ENCODE measurements at places on chromosomes 4 and X. TPM values are rescaled to one million over a fixed set of nuclear protein-coding genes. Genes with fewer than 3 reads are reported as not detected.
A peak's percentile ranks its signal among the peaks of the same experiment; 100 is the strongest.

- H3K4me1 ChIP-seq, result no peaks in the 10 kb centered on the region
- no peak overlapping the region for H3K27ac ChIP-seq
- H3K36me3 ChIP-seq, result no peaks in the 10 kb centered on the region
- H3K4me3 ChIP-seq, result no peak overlapping the region
- DNase-seq, result no peak
Observed at GRCh38 chr4:86688026-86688425, 93.9 kb downstream of the PTPN13 start.

DNA sequence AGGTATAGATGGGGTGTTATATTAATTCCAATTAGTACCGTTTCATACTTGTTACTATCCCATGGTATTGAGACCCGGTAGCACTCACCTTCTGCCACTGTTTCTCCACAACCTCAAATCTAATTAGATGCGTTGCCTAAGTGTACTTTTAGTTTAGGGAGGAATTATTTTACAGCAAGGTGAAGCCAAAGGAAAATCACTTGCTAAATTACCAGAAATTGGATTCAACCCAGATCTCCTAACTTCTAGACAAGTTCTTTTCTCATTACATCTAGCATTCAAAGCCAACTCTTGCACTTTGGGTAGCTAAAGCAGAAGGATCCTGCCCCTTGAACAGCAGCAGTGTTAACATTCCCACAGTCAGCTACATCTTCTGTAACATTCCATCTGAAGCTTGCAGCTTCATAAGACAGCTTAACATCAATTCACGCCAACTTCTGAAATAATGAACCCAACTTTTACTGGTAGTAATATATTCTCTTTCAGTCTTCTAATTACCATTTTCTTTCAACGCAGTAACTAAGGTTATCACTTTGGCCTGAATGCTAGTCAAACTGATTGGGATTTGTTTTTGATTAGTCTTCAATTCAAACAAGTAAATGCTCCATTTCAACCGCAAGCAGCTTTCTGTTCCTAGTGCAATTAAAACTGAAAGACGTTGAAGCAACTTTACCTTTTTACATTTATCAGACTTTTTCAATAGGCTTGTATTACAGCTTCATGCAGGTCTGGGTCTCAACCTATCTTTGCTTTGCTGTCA, 934 bp upstream of the SEC31A start:
- H3K36me3 ChIP-seq, result no peaks in the 10 kb centered on the region
- H3K27ac ChIP-seq, result peak overlapping the region; percentile 98

DNA sequence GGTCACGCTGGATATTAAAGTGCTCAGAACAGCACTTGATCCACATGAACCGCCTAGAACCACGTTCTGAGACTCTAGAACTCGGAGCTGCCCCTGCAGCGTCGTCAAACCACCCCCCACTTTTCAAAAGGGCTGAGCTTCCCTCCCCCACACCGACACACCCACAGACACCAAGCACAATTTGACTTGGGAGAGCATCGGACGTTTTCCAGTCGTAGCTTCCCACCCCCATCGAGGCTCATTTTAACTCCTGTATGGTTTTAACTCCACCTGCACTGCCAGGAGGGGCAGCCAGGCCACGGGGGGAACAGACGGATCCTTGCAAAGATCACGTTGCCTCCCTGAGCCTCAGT, 26.3 kb downstream of the PPP2R2C start:
- H3K27me3 ChIP-seq, result no peaks in the 10 kb centered on the region
- DNase-seq, result no peak
- H3K36me3 ChIP-seq, result no peaks in the 10 kb centered on the region
- peaks cover 3% of the 10 kb centered on the region for H3K4me1 ChIP-seq

GRCh38 chrX:71998836-71999509, 88.3 kb downstream of the NHSL2 start:
- no peaks in the 10 kb centered on the region for H3K4me1 ChIP-seq
- H3K36me3 ChIP-seq, result no peaks in the 10 kb centered on the region
- H3K27ac ChIP-seq, result no peak overlapping the region
- no peaks in the 10 kb centered on the region for H3K27me3 ChIP-seq

- H3K27me3 ChIP-seq, result no peaks in the 10 kb centered on the region
- DNase-seq, result no peak
- H3K36me3 ChIP-seq, result no peaks in the 10 kb centered on the region
- H3K4me3 ChIP-seq, result no peak overlapping the region
- H3K27ac ChIP-seq, result no peak overlapping the region
Observed at GRCh38 chr4:5079581-5079980, 28.3 kb downstream of the STK32B start.

GRCh38 chr4:114323841-114324240, 274.8 kb upstream of the UGT8 start:
- H3K27ac ChIP-seq, result no peak overlapping the region
- DNase-seq, result no peak
- no peaks in the 10 kb centered on the region for H3K4me1 ChIP-seq
- H3K27me3 ChIP-seq, result no peaks in the 10 kb centered on the region
- H3K4me3 ChIP-seq, result no peak overlapping the region
- no peaks in the 10 kb centered on the region for H3K36me3 ChIP-seq

- no peak for DNase-seq
- no peaks in the 10 kb centered on the region for H3K36me3 ChIP-seq
- H3K4me3 ChIP-seq, result no peak overlapping the region
- no peaks in the 10 kb centered on the region for H3K27me3 ChIP-seq
- H3K27ac ChIP-seq, result no peak overlapping the region
- H3K4me1 ChIP-seq, result no peaks in the 10 kb centered on the region
Observed at GRCh38 chr4:98967786-98968329, 27.7 kb upstream of the METAP1 start.

DNA sequence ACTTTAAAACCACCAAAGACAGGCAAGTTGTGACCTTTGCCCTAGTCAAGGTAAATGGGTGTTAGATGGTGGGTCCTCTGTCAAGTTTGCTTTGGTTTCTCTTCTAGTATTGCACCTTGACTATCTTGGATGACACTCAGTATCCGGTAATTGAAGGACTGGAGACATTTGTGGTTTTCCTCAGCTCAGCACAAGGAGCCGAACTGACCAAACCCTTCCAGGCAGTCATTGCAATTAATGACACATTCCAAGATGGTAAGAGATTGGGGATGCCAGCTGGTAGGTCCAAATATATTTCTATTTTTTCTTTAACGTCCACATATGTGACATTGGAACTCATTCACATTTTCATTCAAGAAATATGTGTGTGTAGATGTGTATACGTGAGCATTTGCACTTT, 69.3 kb upstream of the ANXA3 start:
- no peaks in the 10 kb centered on the region for H3K27me3 ChIP-seq
- no peak overlapping the region for H3K4me3 ChIP-seq
- no peak overlapping the region for H3K27ac ChIP-seq

DNA sequence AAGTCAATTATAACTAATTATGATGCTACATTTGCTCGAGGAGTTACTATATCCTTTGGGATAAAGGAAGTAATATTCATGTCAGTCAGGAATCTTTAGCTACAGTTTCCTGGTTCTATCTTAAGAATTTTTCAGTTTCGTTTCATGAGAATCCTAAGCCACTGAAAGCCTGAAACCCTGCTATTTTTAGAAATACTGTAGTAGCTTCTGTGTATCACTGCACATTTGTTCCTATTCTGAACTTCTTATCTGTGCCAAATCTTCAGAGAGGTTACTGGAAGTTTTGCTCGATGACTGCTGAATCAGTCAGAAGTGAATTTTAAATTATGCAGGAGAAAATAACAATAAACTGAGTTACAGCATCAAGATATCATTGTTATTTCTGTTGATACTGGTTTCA, 249.2 kb downstream of the TENM3 start:
- H3K4me1 ChIP-seq, result no peaks in the 10 kb centered on the region
- no peaks in the 10 kb centered on the region for H3K36me3 ChIP-seq
- no peaks in the 10 kb centered on the region for H3K27me3 ChIP-seq
- no peak overlapping the region for H3K27ac ChIP-seq

GRCh38 chrX:7190157-7190556, 42.2 kb upstream of the PUDP start:
- no peaks in the 10 kb centered on the region for H3K36me3 ChIP-seq
- H3K27me3 ChIP-seq, result no peaks in the 10 kb centered on the region
- H3K4me3 ChIP-seq, result no peak overlapping the region
- no peak for DNase-seq

GRCh38 chr4:17578482-17578891, 1.5 kb downstream of the LAP3 start:
- no peak for DNase-seq
- no peaks in the 10 kb centered on the region for H3K27me3 ChIP-seq
- H3K36me3 ChIP-seq, result no peaks in the 10 kb centered on the region
- H3K4me3 ChIP-seq, result peak overlapping the region; percentile 71

DNA sequence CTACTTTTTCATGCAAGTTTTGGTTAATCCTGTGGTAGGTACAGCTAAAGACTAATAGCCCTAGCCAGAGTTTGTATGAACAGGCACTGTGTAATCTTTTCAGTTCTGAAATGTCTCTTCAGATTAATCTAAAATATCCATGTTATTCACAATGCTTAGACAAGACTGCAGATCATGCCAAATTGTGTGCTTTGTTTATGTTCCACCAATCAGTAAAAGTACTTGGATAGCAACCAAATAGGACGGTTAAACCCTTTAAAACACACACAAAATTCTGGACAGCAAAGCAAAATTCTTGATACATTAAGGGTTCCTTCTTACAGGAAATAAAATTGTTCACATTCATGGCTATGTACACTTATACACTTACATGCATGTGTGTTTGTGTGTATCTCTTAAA, 139.1 kb downstream of the KLHL13 start:
- no peak overlapping the region for H3K4me3 ChIP-seq
- H3K27me3 ChIP-seq, result no peaks in the 10 kb centered on the region
- no peak for DNase-seq
- no peaks in the 10 kb centered on the region for H3K36me3 ChIP-seq
- H3K4me1 ChIP-seq, result no peaks in the 10 kb centered on the region
- H3K27ac ChIP-seq, result no peak overlapping the region

- H3K36me3 ChIP-seq, result no peaks in the 10 kb centered on the region
- H3K27ac ChIP-seq, result no peak overlapping the region
- no peaks in the 10 kb centered on the region for H3K27me3 ChIP-seq
- no peaks in the 10 kb centered on the region for H3K4me1 ChIP-seq
Observed at GRCh38 chrX:121496966-121497365, 449.6 kb downstream of the GLUD2 start.

- no peaks in the 10 kb centered on the region for H3K4me1 ChIP-seq
- no peaks in the 10 kb centered on the region for H3K27me3 ChIP-seq
- no peaks in the 10 kb centered on the region for H3K36me3 ChIP-seq
- no peak for DNase-seq
Observed at GRCh38 chrX:48665991-48666390, 17.6 kb upstream of the WAS start.

GRCh38 chr4:77795326-77795725, 23.8 kb downstream of the CNOT6L start:
- H3K27me3 ChIP-seq, result no peaks in the 10 kb centered on the region
- H3K4me3 ChIP-seq, result no peak overlapping the region
- H3K36me3 ChIP-seq, result no peaks in the 10 kb centered on the region

GRCh38 chr4:181674315-181674875, 568.8 kb upstream of the TENM3 start:
- H3K27ac ChIP-seq, result no peak overlapping the region
- H3K27me3 ChIP-seq, result no peaks in the 10 kb centered on the region
- no peak for DNase-seq

- no peaks in the 10 kb centered on the region for H3K4me1 ChIP-seq
- no peak for DNase-seq
- H3K4me3 ChIP-seq, result no peak overlapping the region
Observed at GRCh38 chr4:184231573-184231972, 13.9 kb upstream of the ENPP6 start.

GRCh38 chr4:127782025-127782274, 172 bp upstream of the HSPA4L start:
- H3K27me3 ChIP-seq, result no peaks in the 10 kb centered on the region
- H3K36me3 ChIP-seq, result no peaks in the 10 kb centered on the region
- no peaks in the 10 kb centered on the region for H3K4me1 ChIP-seq
- peak overlapping the region; percentile 72 for H3K27ac ChIP-seq

- DNase-seq, result no peak
- no peak overlapping the region for H3K4me3 ChIP-seq
- no peak overlapping the region for H3K27ac ChIP-seq
- no peaks in the 10 kb centered on the region for H3K4me1 ChIP-seq
- H3K36me3 ChIP-seq, result no peaks in the 10 kb centered on the region
Observed at GRCh38 chrX:49644991-49645637, 46.3 kb downstream of the GAGE1 start.

DNA sequence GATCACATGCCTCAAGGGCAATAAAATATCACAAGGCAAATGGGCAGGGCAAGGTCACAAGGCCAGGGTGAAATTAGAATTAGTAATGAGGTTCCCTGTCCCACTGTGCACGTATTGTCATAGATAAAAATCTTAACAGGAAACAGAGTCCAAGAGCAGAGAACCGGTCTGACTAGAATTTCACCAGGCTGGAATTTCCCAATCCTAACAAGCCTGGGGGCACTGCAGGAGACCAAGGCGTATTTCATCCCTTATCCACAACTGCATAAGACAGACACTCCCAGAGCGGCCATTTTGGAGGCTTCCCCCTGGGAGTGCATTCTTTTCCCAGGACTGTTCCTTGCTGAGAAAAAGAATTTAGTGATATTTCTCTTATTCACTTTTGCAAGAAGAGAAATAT, 25.9 kb upstream of the PRDM5 start:
- H3K4me3 ChIP-seq, result no peak overlapping the region
- H3K4me1 ChIP-seq, result no peaks in the 10 kb centered on the region
- H3K27me3 ChIP-seq, result no peaks in the 10 kb centered on the region
- H3K36me3 ChIP-seq, result no peaks in the 10 kb centered on the region

DNA sequence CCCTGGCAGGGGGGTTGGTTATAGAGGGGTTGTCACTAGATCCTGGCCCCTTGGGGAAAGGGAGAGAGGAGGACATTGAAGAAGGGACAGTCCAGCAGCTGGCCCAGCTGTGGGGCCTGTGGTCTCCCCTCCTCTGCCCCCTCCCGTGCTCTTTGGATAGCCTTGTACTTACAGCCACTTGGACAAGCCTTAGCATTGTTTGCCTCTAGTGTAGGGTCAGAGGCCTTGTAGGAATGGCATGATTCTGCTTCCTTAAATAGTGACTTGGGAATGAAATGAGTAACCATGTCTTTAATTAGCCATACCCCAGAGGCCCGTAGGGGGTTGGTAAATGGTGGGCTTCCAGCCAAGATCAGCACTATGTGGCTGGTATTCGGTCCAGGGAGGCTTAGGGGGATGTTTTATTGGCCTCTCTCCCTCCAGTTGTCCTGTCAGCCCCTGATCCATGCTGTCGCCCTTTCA, 230.6 kb downstream of the PTTG2 start:
- H3K36me3 ChIP-seq, result no peaks in the 10 kb centered on the region
- no peaks in the 10 kb centered on the region for H3K4me1 ChIP-seq
- no peaks in the 10 kb centered on the region for H3K27me3 ChIP-seq
- DNase-seq, result no peak
- no peak overlapping the region for H3K27ac ChIP-seq
- H3K4me3 ChIP-seq, result no peak overlapping the region

GRCh38 chr4:126924237-126924636, 708.5 kb upstream of the INTU start:
- H3K4me3 ChIP-seq, result no peak overlapping the region
- H3K4me1 ChIP-seq, result no peaks in the 10 kb centered on the region
- H3K27me3 ChIP-seq, result no peaks in the 10 kb centered on the region
- H3K36me3 ChIP-seq, result no peaks in the 10 kb centered on the region

DCLK2 gene
- 3.3 TPM for total RNA-seq

CT45A5 gene
- not detected for total RNA-seq

CYTL1 gene
- total RNA-seq, result 1.4 TPM

RFC1 gene
- total RNA-seq, result 33.3 TPM

PLP2 gene
- total RNA-seq, result 24.3 TPM

IL1RAPL1 gene
- 0.23 TPM for total RNA-seq

UGT2B15 gene
- total RNA-seq, result not detected

CSN1S1 gene
- total RNA-seq, result not detected

PFKFB1 gene
- total RNA-seq, result 1.0 TPM

JCHAIN gene
- total RNA-seq, result 0.62 TPM

HGFAC gene
- total RNA-seq, result 1.9 TPM

DRP2 gene
- 1.9 TPM for total RNA-seq

COL4A6 gene
- 16.7 TPM for total RNA-seq

NSG1 gene
- 88.8 TPM for total RNA-seq
